ENCODE measurements at places on chromosomes 11 and 22.

DNA sequence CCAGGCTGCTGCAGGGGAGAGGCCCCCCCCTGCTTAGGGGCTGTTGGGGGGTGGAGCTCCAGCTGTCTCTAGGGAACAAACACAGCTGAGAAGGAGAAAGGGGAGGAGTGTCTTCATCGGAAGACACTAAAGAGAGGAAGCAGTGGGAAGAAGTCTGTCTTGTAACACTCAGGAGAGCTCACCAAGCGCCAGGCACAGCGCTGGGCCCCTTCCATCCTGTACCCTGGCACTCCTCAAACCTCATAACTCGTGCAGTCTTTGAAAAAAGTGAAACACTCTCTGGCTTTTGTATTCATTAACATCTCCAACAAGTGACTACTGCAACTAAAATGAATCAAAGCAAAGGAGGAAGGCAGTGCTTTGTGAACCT lies 67.4 kb upstream of the PRDM11 start:
- DNase-seq = no peak

DNA sequence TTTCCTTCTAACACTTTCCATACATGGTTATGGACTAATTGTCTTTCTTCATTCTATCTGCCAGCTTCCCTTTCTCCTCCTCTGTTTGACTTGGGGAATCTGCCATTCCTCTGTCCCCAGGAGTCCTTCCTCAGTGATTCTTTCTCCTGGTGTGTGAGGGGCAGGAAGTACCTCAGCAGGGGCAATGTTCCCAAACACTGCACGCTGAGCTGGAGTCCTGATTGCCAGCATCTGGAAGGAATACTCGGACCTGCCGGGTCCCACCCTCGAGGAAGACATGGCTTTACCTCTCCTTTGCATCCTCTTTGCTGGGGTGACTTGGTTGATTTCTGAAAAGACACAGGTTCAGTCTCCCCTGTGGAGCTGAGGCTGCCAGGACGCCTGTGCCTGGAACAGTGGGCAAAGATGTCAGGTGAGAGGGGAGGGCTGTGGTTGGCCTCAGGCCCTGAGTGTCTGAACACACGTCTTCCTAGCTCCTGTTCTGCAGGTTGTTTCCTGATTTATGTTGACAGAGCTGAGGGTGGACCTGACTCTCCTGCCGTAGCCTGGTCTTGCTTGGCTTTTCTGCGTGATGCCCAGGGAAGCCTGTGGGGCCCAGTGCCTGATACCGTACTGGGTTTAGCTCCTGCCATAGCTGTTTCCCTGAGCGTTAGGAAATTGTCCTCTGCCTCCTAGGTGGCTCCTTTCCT lies 4.3 kb downstream of the COX8A start:
- no peak for DNase-seq

DNA sequence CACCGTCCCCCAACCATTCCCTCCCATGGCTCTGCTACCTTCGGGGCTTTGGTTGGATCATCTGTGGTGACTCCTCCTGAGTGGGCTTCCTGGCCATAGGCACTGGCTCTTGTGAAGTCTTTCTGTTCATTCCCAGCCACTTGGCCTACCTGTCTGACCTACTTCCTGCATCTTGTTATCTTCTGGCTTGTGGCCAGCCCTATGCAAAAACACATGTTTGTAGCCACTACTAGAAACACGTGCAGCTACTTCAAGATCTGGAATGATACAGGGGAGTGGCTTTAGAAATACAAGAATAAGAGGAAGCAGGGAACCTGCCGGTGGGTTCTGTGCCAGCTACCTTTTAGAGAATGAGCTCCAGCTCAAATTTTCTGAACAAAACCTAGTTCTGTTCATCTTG lies 20.9 kb downstream of the RCOR2 start:
- no peak for DNase-seq

- DNase-seq = peak; percentile 74
Measured at GRCh38 chr11:123407130-123407995, 22.7 kb upstream of the GRAMD1B start.

All from activated CD4-positive, alpha-beta T cell treated with anti-CD3 and anti-CD28 coated beads, Interleukin-2, amount 10 ng/mL, durations not matched to agents 7 days and 5 days (primary cell).